ENCODE measurements at places on chromosomes 12 and 14. TPM values are rescaled to one million over a fixed set of nuclear protein-coding genes. Genes with fewer than 3 reads are reported as not detected.

TAS2R50 gene
- total RNA-seq, result 1.6 TPM

POTEM gene
- total RNA-seq, result not detected

- no peak overlapping the region for H3K4me3 ChIP-seq
- peaks cover 6% of the 10 kb centered on the region for H3K27me3 ChIP-seq
- no peak for DNase-seq
- no peak overlapping the region for H3K27ac ChIP-seq
- H3K4me1 ChIP-seq, result no peaks in the 10 kb centered on the region
These were observed 79.7 kb upstream of the RAP1B start for GRCh38 chr12:68530965-68531364.

- peak overlapping the region; percentile 77 for H3K27ac ChIP-seq
- H3K4me1 ChIP-seq, result peaks cover 64% of the 10 kb centered on the region
- H3K27me3 ChIP-seq, result no peaks in the 10 kb centered on the region
- DNase-seq, result peak; percentile 78
- peaks cover 25% of the 10 kb centered on the region for H3K36me3 ChIP-seq
- peak overlapping the region; percentile 97 for H3K4me3 ChIP-seq
These were observed 727 bp downstream of the LDHB start for GRCh38 chr12:21656905-21657325.

- H3K4me3 ChIP-seq, result no peak overlapping the region
- DNase-seq, result no peak
- no peak overlapping the region for H3K27ac ChIP-seq
- H3K27me3 ChIP-seq, result peaks cover 2% of the 10 kb centered on the region
These were observed 24.6 kb upstream of the LTBP2 start for GRCh38 chr14:74636424-74637177.

Measured in CD4-positive, CD25-positive, alpha-beta regulatory T cell (primary cell).